ENCODE measurements at places on chromosomes 5 and 9. TPM values are rescaled to one million over a fixed set of nuclear protein-coding genes. Genes with fewer than 3 reads are reported as not detected.
A peak's percentile ranks its signal among the peaks of the same experiment; 100 is the strongest.

Gene PCBD2
- total RNA-seq: 10.4 TPM

Gene AJM1
- total RNA-seq: 3.2 TPM

GRCh38 chr9:85900504-85901201, 40.3 kb upstream of the NAA35 start:
- no peak overlapping the region for H3K27ac ChIP-seq
- peak; percentile 13 for DNase-seq
- H3K27me3 ChIP-seq: no peaks in the 10 kb centered on the region
- no peak overlapping the region for H3K4me3 ChIP-seq

- no peaks in the 10 kb centered on the region for H3K4me1 ChIP-seq
- peaks cover 45% of the 10 kb centered on the region for H3K36me3 ChIP-seq
- H3K27me3 ChIP-seq: no peaks in the 10 kb centered on the region
- H3K27ac ChIP-seq: no peak overlapping the region
Observed at GRCh38 chr5:179795863-179796833, 2.4 kb downstream of the LTC4S start.

- DNase-seq: no peak
- H3K27ac ChIP-seq: no peak overlapping the region
- H3K36me3 ChIP-seq: no peaks in the 10 kb centered on the region
Observed at GRCh38 chr5:84379749-84380148, 4.9 kb downstream of the EDIL3 start.

Data from K562 (cell line).